ENCODE measurements at places on chromosomes 12 and 14.

DNA sequence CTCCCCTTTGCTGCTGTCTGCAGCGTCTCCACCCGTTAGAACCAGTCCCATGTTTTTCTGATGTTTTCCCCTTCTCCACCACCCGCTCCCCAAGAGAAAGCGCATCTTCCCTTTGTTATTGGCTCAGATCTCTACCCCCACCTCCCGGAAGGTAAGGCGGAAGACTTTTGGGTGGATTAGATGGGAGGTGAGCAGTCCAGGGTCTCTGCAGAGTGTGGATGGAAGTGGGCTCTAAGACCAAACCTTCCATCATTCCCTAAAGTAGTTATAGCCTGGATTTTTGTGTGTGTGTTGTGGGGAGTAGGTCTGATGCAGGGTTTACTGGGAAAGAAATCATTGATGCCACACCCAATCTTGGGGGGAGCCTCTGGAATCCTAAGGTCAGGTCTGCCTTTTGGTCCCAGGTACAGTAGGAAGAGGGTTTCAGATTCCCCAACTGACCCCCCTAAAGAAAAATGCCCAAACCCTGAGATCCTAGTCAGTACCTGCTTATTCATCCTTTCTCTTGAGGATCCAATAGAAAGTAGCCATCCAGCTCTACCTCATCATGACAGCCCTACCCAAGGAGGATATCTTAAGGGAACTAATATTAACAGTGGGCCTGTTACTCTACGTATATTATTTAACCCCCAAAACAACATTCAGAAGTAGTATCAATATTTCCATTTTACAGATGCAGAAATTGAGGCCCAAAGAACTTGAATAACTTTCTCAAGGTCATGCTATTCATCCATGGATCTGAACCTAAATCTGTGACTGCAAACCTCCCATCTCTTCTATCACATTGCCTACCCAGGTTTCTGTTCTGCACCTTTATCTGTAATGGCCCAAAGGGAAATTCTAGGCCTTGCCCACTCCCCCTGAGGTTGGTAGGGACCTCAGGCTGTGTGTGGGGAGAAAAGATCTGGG is 1.1 kb downstream of the KIF5A start:
- no peak for DNase-seq

GRCh38 chr14:34331728-34332623 is 130.1 kb downstream of the SPTSSA start:
- DNase-seq: peak; percentile 53

DNA sequence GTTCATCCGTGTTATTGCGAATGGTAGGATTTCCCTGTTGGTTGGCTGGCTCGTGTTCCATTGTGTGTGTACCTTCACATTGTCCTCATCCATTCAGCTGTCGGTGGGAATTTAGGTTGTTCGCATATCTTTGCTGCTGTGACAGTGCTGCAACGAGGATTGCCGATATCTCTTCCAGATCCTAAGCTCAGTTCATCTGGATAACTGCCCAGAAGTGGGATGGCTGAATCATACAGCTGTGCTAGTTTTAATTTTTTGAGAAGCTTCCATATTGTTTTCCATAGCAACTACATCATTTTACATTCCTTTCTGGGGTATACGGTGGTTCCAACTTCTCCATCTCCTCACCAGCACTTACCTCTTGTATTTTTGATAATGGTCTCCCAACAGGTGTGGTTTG is 292.8 kb upstream of the SFSWAP start:
- DNase-seq: no peak

DNA sequence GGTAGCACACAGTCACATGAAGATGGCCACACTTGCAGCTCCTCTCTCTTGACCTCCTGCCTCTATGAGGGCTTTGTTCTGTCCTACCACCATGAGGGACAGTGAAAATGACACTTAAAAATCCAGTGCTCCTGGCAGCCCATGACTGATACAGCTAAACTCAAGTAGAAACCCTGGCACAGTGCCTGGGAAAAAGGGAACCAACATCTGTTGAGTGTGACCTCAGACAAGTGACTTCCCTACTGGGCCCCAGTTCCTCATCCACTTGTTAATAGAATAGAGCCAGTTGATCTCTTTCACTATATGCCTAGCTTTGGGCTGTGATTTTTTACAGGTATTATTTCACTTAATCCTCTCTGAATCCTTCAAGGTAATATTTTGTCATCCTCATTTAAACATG is 4.8 kb downstream of the GUCY2C start:
- no peak for DNase-seq

- no peak for DNase-seq
Observed at GRCh38 chr12:19375888-19376287, 63.4 kb upstream of the AEBP2 start.

DNA sequence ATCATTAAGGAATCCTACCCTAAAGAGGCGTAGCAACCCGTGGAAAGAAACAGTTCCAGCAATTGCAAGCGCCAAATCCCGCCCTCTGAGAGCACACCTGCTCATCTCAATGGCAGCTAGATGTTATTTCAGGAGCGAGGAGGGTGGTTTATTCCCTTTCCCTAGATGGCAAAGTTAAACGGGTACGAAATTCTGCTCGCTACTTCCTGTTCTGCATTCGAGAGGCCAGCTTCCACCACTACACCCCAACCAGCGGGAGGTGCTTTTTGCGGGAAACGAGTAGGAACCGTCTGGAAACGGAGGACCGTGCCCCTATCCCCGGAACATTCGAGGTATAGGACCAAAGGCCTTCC is 536 bp downstream of the VPS29 start:
- DNase-seq: peak; percentile 21

GRCh38 chr12:99600388-99600787 is 47.2 kb upstream of the GARIN6 start:
- DNase-seq: no peak

DNA sequence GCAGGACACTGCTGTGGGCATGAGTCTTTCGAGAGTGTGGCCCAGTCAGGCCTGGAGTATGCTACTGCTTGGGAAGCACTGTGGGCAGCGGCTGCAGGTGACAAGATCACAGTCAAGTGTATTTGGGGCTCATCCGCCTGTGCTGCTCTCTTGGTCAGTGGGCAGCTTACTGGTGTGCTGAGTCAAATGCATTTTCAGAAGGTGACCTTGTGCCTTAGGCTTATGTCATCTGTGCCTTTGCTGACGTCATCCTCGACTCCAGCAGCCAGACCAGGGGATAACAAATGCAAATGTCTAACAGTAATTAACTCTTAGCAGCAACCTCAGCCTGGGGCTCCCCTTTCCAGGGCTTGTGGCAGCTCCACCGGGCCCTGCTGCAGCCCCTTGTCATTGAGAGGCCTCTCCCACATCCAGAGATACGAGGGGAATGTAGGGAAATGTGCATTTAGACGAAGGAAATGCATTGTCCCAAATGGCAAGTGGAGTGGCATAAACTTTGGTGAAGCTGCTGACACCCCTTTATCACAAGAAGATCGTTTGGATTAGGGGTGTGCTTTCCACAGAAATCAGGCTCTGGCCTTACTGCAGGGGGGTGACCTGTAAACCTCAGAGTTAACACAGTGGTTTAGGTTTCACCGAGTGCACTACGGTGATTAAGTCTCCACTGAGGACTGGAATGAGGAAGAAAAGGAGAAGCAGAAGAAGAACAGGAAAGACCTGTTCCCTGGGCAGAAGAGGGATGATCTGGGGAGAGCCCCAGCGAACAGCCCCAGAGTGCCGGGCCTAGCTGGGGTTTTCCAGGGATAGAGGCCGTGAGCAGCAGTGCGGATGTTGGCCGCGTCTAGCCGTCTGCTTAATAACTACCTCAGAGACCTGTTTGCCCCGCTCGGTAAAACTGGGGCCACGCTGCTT is 39.7 kb downstream of the PSMA6 start:
- DNase-seq: no peak

Data from NCI-H748 treated with DMSO at 0.1 percent for 48 hours (cell line).